SJCRH30 (cell line): ENCODE measurements at places on chromosomes 16 and 17.
A peak's percentile ranks its signal among the peaks of the same experiment; 100 is the strongest.

- no peaks in the 10 kb centered on the region for H3K27me3 ChIP-seq
- no peak for DNase-seq
- H3K27ac ChIP-seq: no peak overlapping the region
- 0 out of 2 replicates have a peak, but pooled peaks cover 2% of the 10 kb centered on the region for H3K4me1 ChIP-seq
- H3K36me3 ChIP-seq: no peaks in the 10 kb centered on the region
- H3K4me3 ChIP-seq: no peak overlapping the region
Observed at GRCh38 chr17:63474174-63474573, 2.7 kb upstream of the ACE start.

- no peak for DNase-seq
- no peaks in the 10 kb centered on the region for H3K36me3 ChIP-seq
- no peaks in the 10 kb centered on the region for H3K27me3 ChIP-seq
- peaks cover 10% of the 10 kb centered on the region for H3K4me1 ChIP-seq
Observed at GRCh38 chr16:3347586-3347985, 8.1 kb upstream of the OR2C1 start.

GRCh38 chr16:85172455-85173145, 60.3 kb upstream of the CIBAR2 start:
- H3K27me3 ChIP-seq: no peaks in the 10 kb centered on the region
- H3K36me3 ChIP-seq: peaks cover 8% of the 10 kb centered on the region
- peaks cover 35% of the 10 kb centered on the region for H3K4me1 ChIP-seq
- peak overlapping the region; percentile 83 for H3K4me3 ChIP-seq
- no peak overlapping the region for H3K27ac ChIP-seq

- peaks cover 16% of the 10 kb centered on the region for H3K4me1 ChIP-seq
- no peak for DNase-seq
- peak overlapping the region; percentile 93 for H3K4me3 ChIP-seq
- H3K27ac ChIP-seq: peak overlapping the region; percentile 54; the same call in 1 of the 2 replicates
- peaks cover 7% of the 10 kb centered on the region; the same call in 1 of the 2 replicates for H3K36me3 ChIP-seq
- H3K27me3 ChIP-seq: no peaks in the 10 kb centered on the region
Observed at GRCh38 chr16:4801051-4801961, 1.1 kb downstream of the ROGDI start.

DNA sequence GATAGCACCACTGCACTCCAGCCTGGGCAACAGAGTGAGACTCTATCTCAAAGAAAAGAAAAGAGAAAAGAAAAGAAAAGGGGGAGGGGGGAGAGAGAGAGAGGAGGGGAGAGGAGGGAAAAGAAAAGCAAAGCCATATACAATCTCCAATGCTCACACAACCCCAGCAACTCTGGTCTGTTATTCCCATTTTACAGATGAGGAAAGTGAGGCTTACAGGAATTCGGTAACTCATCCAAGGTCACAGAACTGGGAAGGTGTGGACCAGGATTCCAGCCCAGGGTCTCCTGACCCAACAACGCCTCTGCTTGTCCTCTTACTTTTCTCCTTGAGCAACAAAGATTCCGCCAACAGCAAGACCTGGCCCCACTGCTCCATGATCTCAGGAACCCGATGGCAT, 13.0 kb downstream of the PLA2G10 start:
- no peaks in the 10 kb centered on the region for H3K27me3 ChIP-seq
- H3K36me3 ChIP-seq: no peaks in the 10 kb centered on the region
- no peak overlapping the region for H3K4me3 ChIP-seq
- H3K4me1 ChIP-seq: no peaks in the 10 kb centered on the region
- DNase-seq: no peak

- no peaks in the 10 kb centered on the region for H3K36me3 ChIP-seq
- H3K27me3 ChIP-seq: no peaks in the 10 kb centered on the region
- no peak overlapping the region for H3K4me3 ChIP-seq
- DNase-seq: no peak
Observed at GRCh38 chr17:65362826-65363225, 198.6 kb downstream of the AXIN2 start.

- H3K4me1 ChIP-seq: no peaks in the 10 kb centered on the region; the same call in 1 of the 2 replicates
- no peak overlapping the region; the same call in 1 of the 2 replicates for H3K27ac ChIP-seq
- H3K4me3 ChIP-seq: peak overlapping the region; percentile 72
Observed at GRCh38 chr17:62966426-62967204, 580 bp downstream of the TANC2 start.

DNA sequence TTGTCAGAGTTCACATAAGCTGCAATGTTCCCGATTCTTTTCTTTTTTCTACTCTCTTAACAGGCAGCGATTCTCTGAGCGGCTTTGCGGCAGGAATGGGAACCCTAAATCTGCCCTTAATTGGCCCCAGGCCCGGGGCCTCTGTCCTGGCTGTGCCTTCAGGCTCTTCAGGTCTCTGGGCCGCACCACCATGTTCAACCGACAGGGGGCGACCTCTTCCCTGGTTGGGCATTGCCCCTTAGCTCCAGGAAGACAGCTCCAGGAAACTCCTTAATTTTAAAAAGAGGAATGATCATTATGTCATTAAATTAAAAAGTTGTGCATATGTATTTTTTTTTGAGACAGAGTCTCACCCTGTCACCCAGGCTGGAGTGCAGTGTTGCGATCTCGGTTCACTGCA, 20.3 kb downstream of the CACNG5 start:
- no peak overlapping the region for H3K4me3 ChIP-seq
- DNase-seq: no peak

GRCh38 chr16:70746040-70746707, 54.8 kb downstream of the VAC14 start:
- 0 out of 2 replicates have a peak, but pooled peaks cover 4% of the 10 kb centered on the region for H3K36me3 ChIP-seq
- no peaks in the 10 kb centered on the region for H3K27me3 ChIP-seq
- peak overlapping the region; percentile 50; the same call in 1 of the 2 replicates for H3K27ac ChIP-seq
- no peak for DNase-seq
- peaks cover 41% of the 10 kb centered on the region for H3K4me1 ChIP-seq

- no peak overlapping the region for H3K4me3 ChIP-seq
- H3K36me3 ChIP-seq: no peaks in the 10 kb centered on the region
- H3K27ac ChIP-seq: no peak overlapping the region
- DNase-seq: no peak
Observed at GRCh38 chr17:9324864-9325263, 250.8 kb downstream of the STX8 start.

DNA sequence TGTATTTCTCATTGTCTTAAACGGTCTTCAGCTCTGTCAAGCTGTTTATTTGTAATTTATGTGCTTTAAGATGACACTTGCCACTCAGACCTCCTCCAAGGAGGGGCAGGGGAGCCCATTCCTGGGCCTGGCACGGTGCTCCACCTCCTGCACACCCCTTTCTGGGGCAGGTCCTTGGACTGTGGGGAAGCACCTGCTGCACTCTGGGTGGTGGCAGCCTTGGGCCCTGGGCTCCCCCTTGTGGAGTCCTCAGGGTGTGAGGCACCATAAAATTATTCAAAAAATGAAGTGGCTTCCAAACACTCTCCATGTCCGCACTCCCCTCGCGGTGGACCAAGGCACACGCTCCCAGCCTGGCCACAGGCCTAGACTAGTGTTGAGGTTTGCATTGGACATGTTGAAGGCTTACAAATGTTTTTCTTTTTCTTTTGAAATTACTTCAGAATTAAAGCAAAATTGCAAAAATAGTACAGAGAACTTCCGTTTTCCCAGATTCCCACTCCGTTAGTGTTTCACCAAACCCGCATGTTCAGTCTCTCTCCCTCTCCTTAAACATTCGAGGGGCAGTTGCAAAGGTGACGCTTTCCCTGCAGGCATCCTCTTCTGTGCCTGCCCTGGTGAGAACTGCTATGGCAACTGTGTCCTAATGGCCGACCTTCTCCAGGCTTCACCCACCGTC, 32.4 kb downstream of the FOXK2 start:
- H3K4me3 ChIP-seq: no peak overlapping the region
- no peak overlapping the region for H3K27ac ChIP-seq
- H3K36me3 ChIP-seq: peaks cover 2% of the 10 kb centered on the region; the same call in 1 of the 2 replicates

DNA sequence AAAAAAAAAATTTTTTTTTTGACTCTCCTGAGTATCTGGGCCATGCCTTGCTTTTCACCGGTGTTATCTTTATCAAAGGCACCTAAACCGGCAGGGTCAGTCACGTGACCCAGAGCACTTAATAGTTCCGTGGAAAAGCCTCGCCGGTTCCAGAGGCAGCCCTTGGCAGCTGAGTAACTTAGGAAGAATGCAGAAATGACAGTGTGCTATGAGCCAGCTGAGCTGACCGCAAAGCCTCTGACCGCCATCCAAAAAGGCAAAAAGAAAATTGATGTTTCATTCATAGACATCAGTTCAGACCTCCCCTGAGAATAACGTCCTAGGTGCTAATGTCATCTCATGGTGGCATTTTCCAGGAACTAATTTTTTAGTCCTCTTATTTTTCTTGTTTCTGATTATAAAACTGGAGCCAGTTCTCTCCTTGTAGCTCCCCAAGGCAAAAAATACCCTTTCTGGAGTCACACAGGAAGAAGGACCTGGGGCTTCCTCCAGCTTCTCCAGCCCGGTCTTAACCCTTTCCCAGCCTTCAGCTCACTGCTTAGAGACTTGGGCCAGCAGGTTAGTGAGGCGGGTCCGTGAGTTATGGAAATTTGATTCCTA, 122.6 kb downstream of the SOCS1 start:
- no peaks in the 10 kb centered on the region for H3K36me3 ChIP-seq
- peaks cover 52% of the 10 kb centered on the region for H3K4me1 ChIP-seq
- no peaks in the 10 kb centered on the region for H3K27me3 ChIP-seq
- peak; percentile 89 for DNase-seq

GRCh38 chr16:12061336-12062055, 85.0 kb downstream of the SNX29 start:
- no peak for DNase-seq
- H3K27me3 ChIP-seq: no peaks in the 10 kb centered on the region
- no peaks in the 10 kb centered on the region for H3K36me3 ChIP-seq
- H3K4me1 ChIP-seq: peaks cover 2% of the 10 kb centered on the region; the same call in 1 of the 2 replicates
- no peak overlapping the region for H3K4me3 ChIP-seq

GRCh38 chr17:15457723-15458094, 9.7 kb downstream of the CDRT4 start:
- H3K27me3 ChIP-seq: no peaks in the 10 kb centered on the region
- H3K4me3 ChIP-seq: no peak overlapping the region
- H3K27ac ChIP-seq: no peak overlapping the region; the same call in 1 of the 2 replicates
- DNase-seq: no peak

GRCh38 chr16:51637770-51638094, 486.7 kb upstream of the SALL1 start:
- no peaks in the 10 kb centered on the region for H3K4me1 ChIP-seq
- no peaks in the 10 kb centered on the region for H3K27me3 ChIP-seq
- no peak overlapping the region for H3K4me3 ChIP-seq
- no peaks in the 10 kb centered on the region for H3K36me3 ChIP-seq
- DNase-seq: no peak
- H3K27ac ChIP-seq: no peak overlapping the region

DNA sequence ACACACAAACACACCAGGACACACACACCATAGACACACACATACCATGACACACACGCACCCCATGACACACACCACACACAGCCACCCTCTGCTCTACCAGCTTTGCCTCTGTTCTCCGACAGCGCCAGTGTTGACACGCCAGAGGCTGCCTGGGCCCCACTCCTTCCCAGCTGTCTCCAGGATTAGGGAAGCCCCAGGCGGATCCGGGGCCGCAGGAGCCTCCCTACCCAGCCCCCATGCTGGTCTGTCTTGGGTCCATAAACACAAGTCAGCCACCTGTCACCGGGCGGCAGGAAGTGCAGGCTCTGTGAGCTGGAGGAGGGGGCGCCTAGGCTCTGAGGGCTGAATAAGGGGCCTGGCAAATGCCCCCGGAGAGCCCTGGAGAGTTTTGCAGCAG, 10.5 kb downstream of the TBC1D16 start:
- H3K4me3 ChIP-seq: peak overlapping the region; percentile 20
- H3K4me1 ChIP-seq: peaks cover 50% of the 10 kb centered on the region
- H3K27me3 ChIP-seq: no peaks in the 10 kb centered on the region

- no peak for DNase-seq
- no peak overlapping the region for H3K4me3 ChIP-seq
- H3K27me3 ChIP-seq: no peaks in the 10 kb centered on the region
- peaks cover under 1% of the 10 kb centered on the region; the same call in 1 of the 2 replicates for H3K4me1 ChIP-seq
- no peak overlapping the region for H3K27ac ChIP-seq
Observed at GRCh38 chr17:6544011-6544370, 12.4 kb downstream of the PITPNM3 start.

DNA sequence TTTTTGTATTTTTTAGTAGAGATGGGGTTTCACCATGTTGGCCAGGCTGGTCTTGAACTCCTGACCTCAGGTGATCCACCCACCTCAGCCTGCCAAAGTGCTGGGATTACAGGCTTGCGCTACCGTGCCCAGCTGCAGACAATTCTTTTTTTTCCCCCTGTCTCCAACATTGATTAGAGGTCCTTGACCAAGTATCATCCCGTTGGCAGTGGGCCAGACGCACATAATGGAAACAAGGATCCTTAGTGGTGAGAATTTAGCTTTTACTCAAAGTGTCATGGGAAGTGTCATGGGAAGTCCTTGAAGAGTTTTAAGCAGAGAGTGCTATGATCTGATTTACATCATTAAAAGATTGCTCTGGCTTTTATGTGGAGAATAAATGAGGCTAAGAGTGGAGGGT, 2.1 kb upstream of the FBXO47 start:
- no peak overlapping the region for H3K4me3 ChIP-seq
- no peak for DNase-seq
- no peaks in the 10 kb centered on the region for H3K36me3 ChIP-seq
- no peak overlapping the region for H3K27ac ChIP-seq

GRCh38 chr17:15886804-15887203, 58.1 kb upstream of the ADORA2B start:
- no peak for DNase-seq
- 0 out of 2 replicates have a peak, but pooled peaks cover 2% of the 10 kb centered on the region for H3K27me3 ChIP-seq
- no peak overlapping the region for H3K27ac ChIP-seq
- no peaks in the 10 kb centered on the region for H3K4me1 ChIP-seq
- no peaks in the 10 kb centered on the region for H3K36me3 ChIP-seq

- no peaks in the 10 kb centered on the region for H3K36me3 ChIP-seq
- peaks cover 37% of the 10 kb centered on the region for H3K4me1 ChIP-seq
- DNase-seq: no peak
- H3K27ac ChIP-seq: no peak overlapping the region; the same call in 1 of the 2 replicates
Observed at GRCh38 chr17:82709024-82709675, 7.4 kb upstream of the FN3KRP start.

- H3K36me3 ChIP-seq: peaks cover 35% of the 10 kb centered on the region
- no peak overlapping the region for H3K27ac ChIP-seq
- no peak for DNase-seq
- H3K4me1 ChIP-seq: peaks cover 6% of the 10 kb centered on the region
- no peak overlapping the region for H3K4me3 ChIP-seq
Observed at GRCh38 chr17:46057366-46057765, 58.3 kb downstream of the STH start.

GRCh38 chr16:57167953-57168352, 17.9 kb downstream of the PSME3IP1 start:
- H3K27me3 ChIP-seq: no peaks in the 10 kb centered on the region
- peak; percentile 61 for DNase-seq
- H3K4me1 ChIP-seq: peaks cover 12% of the 10 kb centered on the region

- H3K36me3 ChIP-seq: no peaks in the 10 kb centered on the region
- no peak overlapping the region for H3K27ac ChIP-seq
- H3K27me3 ChIP-seq: no peaks in the 10 kb centered on the region
- H3K4me3 ChIP-seq: no peak overlapping the region
Observed at GRCh38 chr16:64687123-64687522, 434.7 kb downstream of the CDH11 start.

DNA sequence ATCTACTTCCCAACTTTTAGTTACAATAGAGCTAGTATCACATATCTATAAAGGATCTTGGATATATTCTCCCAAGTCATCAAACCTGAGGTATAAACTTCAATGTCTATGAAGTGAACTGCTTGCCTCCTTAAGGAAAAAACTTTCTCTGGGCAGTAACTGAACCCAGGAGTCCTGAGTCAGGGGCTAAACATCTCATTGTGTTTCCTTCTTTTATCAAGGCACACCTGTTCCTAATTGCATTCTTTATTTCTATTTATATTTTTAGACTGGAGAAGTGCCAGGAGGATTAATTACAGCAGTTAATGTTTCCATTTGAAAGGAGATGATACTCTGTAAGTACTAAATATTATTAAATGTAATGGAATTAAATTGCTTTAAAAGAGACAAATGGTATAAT, 98.6 kb downstream of the CDH8 start:
- no peak for DNase-seq
- H3K36me3 ChIP-seq: no peaks in the 10 kb centered on the region
